Stimulated activated CD8-positive, alpha-beta memory T cell treated with anti-CD3 and anti-CD28 coated beads, Interleukin-12 subunit alpha, Interleukin-12 subunit beta, amount 100 ng/mL, for 4 hours (primary cell): ENCODE measurements at places on chromosomes 3 and 15.

GRCh38 chr3:179671747-179672242 lies 19.0 kb downstream of the USP13 start:
- no peak for DNase-seq

DNA sequence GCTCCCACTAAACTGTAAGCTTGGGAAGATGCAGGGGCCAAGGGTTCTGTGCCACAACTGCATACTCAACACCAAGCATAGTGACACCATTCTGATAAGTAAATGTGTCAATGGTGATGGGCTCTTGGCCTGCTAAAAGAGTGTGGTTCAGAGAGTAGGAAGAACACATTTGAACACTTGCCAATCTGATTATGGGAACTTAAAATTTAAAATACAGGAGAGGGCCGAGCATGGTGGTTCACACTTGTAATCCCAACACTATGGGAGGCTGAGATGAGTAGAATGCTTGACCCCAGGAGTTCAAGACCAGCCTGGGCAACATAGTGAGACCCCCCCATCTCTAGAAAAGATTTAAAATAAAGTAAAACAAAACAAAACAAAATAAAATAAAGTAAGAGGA lies 34.1 kb downstream of the PTPN9 start:
- DNase-seq, result no peak

DNA sequence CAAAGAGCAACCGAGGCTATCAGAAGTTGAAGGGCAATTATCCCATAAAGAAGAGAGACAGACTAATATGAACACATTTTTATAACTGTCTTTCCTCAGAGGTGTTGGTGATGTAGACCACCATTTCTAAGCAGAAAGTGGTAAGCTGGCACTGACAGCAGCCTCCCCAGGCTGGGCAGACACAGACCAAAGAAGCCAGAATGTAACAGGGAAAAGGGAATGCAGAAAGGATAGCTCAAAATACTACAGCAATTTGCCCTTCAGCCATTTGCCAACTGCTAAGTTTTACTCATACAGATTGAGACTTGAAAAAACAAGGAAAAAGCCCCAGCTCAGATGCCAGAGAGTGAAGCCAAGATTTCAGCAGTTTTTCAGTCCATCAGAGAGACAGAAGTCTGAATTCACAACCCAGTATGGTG lies 73.5 kb upstream of the ABI3BP start:
- DNase-seq, result no peak

- no peak for DNase-seq
Observed at GRCh38 chr15:100986158-100986896, 67.2 kb downstream of the LRRK1 start.

DNA sequence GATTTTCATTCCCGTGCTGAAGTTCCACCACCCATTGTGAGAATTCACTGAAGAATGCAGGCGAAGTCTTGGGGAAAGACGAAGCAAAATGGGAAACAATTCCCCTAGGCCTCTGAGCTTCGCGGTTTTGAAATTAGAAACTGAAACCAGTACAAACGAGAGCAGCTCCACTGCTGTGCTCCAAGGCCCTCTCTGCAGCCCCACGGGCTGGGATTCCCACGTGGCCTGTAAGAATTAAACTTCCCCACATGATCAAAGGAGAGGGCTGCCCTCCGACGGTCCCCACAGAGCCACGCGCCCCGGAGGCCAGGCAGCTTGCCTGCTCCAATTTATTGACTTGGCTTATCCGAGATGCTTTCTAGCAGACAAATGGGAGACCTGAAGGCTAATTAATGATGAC lies 144.0 kb downstream of the GREM1 start:
- DNase-seq, result no peak

- no peak for DNase-seq
Observed at GRCh38 chr15:97259943-97260342, 700.6 kb upstream of the ARRDC4 start.

DNA sequence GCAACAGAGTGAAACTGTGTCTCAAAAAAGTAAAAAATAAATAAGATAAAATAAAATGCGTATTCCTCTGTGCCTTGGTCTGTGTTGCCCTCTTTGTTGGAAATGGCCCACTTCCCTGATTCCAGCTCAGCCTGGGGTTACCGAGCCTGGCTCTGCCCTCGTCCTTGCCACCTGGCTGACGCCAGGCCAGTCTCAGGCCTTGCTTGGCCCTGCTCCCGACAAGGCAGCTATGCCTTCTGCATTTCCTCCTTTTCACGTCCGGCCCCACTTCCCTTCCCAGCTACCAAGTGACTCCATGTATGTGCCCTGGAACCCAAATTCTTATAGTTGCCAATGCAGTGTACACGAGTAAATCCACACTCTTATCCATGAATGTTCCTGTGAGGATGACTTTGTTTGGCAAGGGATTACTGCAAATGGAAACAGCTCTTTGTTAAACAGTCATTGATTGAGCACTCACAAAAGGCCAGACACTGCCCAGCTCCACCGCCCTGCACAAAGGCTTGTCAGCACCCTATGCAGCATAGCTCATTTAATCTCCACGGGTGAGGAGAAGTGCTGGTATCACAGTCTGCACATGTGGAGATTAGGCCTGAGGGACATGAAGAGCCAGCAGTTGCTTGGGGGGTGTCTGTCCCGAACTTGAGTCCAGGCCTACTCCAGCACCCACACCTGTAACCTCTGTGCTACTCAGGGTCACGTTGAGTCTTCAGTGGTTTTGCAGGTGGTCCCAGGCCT lies 25.1 kb downstream of the SPSB4 start:
- DNase-seq, result no peak

GRCh38 chr3:197564097-197564843 lies 8.5 kb upstream of the BDH1 start:
- DNase-seq, result no peak

GRCh38 chr3:72818092-72818773 lies 30.0 kb downstream of the SHQ1 start:
- DNase-seq, result no peak

GRCh38 chr15:64046421-64047153 lies at the start of gene DAPK2:
DAPK2 (minus strand) TSS chr15:64046485; CDS start chr15:64040261, 6,224 bp downstream.
- peak; percentile 62 for DNase-seq

GRCh38 chr3:155316426-155316825 lies 22.9 kb upstream of the STRIT1 start:
- no peak for DNase-seq

GRCh38 chr3:45739991-45740390 lies 50.8 kb downstream of the SACM1L start:
- no peak for DNase-seq

DNA sequence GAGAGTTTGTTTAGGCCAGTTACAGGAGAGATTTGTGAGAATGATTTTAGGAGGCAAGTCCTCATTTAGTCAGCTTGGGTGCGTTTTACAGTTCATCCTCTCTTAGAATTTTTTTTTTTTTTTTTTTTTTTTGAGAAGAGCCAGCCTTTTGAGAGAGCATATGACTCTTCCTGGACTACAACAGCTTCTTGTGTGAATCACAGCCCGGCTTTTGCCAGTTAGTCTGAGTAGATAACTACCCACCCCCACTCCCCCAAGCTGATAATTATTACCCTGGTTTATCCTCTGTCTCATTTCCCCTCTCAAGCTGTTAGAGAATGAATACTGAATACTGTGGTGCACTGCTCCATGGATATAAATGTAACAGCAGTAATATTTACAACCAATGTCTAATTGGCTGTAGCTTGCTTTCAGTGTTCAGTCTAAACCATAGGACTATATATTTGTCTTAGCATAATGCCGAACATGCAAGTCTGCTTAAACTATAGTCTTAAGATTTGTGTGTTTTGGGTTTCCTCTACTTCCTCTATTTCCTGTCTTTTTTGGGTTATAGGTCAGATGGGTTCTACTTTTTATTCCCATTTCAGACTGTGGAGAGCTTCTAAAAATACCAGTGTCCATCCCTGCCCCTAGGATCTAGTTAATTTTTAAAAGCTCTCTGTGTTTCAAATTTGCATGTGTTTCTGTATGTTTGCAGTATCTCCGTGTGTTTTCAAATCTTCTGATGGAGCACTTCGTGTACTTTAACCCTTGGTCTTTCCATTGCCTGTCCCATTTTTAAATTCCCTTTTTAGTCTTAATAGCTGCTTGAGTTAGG lies 8.0 kb downstream of the CHD2 start:
- DNase-seq, result no peak

- DNase-seq, result no peak
Observed at GRCh38 chr15:93459396-93459795, 370.4 kb upstream of the RGMA start.

- DNase-seq, result no peak
Observed at GRCh38 chr3:38421679-38422336, 31.9 kb upstream of the ACVR2B start.

DNA sequence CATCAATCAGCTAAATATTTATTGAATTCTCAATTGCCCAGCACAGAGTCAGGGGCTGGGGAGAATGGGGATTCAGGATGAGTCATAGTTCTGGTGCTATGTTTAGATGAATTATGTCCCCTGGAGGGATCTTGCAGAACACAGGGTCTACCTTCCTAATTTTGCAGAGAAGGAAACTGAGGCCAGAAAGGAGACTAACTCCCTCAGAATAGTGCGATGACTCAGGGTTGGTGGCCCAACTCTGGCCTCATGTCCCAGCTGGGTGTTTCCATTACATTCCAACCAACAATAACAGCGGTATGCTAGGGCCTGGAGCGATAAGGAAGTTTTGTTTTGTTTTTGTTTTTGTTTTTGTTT lies 270.9 kb downstream of the TLE3 start:
- DNase-seq, result no peak

DNA sequence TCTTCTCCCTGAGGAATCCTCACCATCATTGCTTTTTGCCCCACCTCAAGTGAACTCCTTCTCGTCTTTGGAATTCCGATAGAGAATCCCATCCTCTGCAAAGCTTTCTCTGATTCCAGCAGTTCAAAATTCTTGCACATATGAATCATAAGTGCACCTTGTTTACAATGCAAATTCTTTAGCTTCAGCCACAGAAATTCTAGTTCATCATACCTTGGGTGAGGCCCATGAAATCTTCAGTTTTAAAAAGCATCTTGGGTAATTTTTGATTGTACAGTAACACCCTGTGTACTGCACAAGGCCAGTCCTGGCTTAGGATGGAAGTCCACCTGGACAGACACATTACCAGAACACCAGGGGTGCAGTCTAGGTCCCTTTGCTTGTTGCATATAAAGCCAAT lies 30.8 kb downstream of the MDFIC2 start:
- no peak for DNase-seq

DNA sequence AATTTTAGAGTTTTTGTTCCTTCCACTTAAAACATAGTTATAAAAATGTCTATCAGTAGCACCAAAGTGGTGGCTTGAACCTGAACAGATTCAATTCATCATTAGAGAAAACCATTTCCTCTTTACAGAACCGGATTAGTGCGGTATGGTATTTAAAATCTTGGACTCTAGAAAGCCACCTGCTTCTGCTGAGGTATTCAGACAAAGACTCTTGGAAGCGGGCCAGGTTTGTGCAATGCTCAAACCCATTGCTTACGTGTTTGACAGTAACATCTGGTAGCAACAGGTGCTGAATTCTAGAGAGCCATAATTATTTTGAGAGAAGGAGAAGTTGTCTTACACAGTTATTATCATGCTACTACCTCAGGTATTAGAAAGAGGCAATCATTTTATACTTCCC lies 290.5 kb downstream of the NAALADL2 start:
- DNase-seq, result no peak

DNA sequence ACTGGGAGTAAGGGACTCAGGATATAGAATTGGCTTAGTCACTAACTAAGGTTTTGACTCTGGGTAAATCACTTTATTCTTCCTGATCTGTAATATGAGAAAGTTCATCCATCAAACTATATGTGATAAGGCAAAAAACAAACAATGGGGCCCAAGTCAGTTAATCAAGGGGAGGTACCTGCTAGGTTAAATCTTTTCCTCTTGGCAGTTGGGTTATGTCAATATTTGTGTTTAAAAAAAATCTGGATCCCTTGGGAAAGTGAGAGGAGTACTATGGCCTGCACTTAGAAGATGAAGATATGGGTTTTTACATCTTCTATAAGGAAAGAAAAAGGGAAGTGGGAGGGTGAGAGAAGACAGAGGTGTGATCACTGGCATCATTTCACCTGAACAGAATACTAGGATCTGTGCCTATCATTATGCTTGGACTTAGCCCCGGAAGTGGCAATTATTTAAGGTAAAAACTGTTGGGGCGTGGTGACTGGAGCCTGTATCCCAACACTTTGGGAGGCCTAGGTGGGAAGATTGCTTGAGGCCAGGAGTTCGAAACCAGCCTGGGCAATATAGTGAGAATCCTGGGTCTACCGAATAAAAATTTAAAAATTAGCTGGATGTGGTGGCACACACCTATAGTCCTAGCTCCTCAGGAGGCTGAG lies 2.8 kb upstream of the SLC28A2 start:
- DNase-seq, result no peak

- DNase-seq, result no peak
Observed at GRCh38 chr15:66323312-66323928, 30.1 kb downstream of the DIS3L start.

- no peak for DNase-seq
Observed at GRCh38 chr3:44055951-44056350, 185.7 kb upstream of the TOPAZ1 start.

GRCh38 chr3:24261521-24261920 lies 233.1 kb downstream of the THRB start:
- DNase-seq, result no peak

DNA sequence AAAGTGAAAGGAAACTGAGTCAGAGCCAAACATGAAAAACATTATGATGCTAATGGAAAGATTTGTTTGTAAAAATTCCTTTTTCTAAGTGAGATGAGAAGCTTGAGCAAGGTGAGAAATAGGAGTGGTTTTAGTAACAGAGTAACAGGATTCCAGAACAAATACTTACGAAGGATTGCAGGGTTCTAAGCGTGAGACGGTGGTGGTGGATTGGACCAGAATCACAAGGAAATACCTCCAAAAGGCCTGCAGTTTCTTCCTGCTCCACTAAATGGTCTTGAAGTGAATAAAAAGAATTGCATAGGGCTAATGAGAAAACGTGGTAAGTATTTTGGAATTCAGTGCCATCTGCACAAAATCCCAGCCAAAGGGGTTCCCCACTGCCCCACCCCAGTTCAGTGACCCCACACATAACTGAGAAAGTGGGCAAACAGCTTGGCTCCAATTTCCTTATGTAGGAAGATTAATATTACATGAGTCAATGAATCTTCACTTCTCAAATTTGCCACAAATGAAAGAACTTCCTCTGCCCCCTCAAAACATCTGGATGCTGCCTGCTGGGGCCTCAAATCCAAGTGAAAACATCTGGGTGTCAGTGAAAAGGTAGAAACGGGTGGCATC lies 283.8 kb upstream of the NR2F2 start:
- no peak for DNase-seq
